ENCODE measurements at places on chromosomes 1 and 21.
A peak's percentile ranks its signal among the peaks of the same experiment; 100 is the strongest.

DNA sequence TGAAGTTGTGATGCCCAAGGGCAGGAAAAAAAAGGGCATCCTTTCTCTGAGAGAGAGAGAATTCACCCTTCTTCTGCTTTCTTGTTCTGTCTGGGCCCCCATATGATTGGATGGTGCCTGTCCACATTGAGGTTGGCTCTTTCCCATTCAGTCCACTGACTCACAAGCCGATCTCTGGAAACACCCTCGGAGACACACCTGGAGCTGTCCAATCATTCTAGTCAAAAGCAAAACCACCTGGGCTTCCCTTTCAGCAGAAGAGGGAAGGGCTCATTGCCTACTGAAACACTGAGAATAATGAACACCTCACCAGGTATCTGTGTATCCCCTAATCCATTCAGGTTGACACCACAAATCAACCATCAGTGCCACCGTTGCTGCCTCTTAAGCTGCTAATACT is 103.7 kb upstream of the GNG12 start:
- DNase-seq, result no peak

DNA sequence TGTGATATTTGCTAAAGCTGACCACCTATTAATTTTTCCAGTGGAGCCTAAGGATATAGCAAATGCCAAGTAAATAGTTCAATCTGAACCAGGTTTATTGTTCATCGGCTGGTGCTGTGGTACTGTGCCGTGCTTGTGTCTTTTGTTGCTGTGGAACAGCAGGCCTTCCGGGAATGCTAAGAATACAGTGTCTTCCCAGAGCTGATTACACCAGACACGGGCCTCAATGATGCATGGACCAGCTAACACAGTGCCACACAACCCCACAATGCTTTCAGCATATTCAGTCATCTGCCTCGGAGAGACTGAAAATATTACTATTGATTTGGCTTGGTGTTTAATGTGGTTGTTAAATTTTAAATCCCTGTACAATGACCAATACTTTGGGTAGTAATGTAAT is 415.4 kb downstream of the PTBP2 start:
- no peak for DNase-seq

- no peak for DNase-seq
These were observed 3.8 kb downstream of the ZNF672 start for GRCh38 chr1:248841702-248842395.

DNA sequence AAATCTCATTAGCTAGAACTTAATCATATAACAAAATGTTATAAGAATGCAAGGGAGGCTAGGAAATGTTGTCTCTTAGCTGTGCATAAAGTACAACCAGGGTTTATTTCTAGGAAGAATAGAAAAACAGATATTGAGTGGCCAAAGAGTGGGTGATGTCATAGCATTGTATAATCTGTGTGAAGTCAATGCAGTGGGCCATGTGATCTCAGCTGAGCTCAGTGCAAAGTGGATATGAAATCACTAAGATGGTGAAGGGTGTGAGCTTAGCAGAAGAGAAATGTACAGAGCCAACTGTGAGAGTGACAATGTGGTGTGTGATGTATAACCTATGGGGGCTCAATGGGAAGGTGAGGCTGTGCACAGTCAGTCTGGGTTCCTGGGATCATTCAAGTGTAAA is 29.7 kb upstream of the DUSP23 start:
- no peak for DNase-seq

GRCh38 chr1:58515794-58516401 is 30.6 kb downstream of the OMA1 start:
- DNase-seq, result peak; percentile 2

GRCh38 chr1:201309416-201309815 is 26.1 kb downstream of the PKP1 start:
- no peak for DNase-seq

Data from T-helper 22 cell (primary cell).